Posterior vena cava (tissue), 2 donors: ENCODE measurements at places on chromosomes 2 and 18. TPM values are rescaled to one million over a fixed set of nuclear protein-coding genes. Genes with fewer than 3 reads are reported as not detected.

Gene PPP1R1C
- total RNA-seq: 0.43 TPM

Gene FKBP7
- total RNA-seq: 30.4 TPM

Gene NCKAP1
- total RNA-seq: 187 TPM

Gene CYTIP
- total RNA-seq: 6.3 TPM

Gene WNT10A
- not detected for total RNA-seq

Gene CCDC121
- 4.3 TPM for total RNA-seq

Gene PROC
- not detected for total RNA-seq

Gene PRSS56
- not detected for total RNA-seq

Gene KATNAL2
- total RNA-seq: 3.9 TPM

GRCh38 chr2:230960026-230960425 lies 35.0 kb upstream of the GPR55 start:
- DNase-seq: no peak

DNA sequence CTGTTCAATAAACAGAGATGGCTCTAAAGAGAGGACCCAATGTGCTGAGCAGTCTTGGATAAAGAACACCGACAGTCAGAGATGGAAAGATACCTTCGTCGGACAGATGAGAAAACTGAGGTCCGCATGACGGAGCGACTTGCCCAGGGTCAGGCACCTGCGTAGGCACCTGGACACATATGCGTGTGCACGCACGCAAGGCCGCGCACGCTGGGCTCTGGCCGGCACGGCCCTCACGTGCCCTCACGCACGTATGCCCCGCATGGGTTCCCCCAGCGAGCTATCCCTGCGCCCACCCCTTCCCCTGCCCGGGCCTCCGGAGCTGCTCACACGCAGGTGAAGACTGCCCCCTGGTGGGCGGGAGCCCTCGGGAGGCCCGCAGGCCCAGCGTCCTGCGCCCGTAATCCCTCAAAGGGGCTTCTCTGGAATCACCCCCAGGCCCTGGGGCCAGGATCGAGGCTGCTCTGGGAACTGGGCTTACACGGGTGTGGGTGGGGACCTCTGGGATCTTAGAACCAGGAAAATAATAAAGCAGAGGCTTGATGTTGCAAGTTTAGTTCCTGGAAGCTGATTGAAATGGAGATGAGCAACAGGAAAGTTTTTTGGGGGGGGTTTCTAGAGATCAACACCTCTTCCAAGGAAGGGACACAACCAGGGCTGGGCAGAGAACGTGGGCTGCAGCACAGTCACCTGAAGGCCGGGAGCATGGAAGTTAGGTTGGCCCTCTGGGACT lies 246.3 kb downstream of the TNS1 start:
- peak; percentile 91 for DNase-seq

DNA sequence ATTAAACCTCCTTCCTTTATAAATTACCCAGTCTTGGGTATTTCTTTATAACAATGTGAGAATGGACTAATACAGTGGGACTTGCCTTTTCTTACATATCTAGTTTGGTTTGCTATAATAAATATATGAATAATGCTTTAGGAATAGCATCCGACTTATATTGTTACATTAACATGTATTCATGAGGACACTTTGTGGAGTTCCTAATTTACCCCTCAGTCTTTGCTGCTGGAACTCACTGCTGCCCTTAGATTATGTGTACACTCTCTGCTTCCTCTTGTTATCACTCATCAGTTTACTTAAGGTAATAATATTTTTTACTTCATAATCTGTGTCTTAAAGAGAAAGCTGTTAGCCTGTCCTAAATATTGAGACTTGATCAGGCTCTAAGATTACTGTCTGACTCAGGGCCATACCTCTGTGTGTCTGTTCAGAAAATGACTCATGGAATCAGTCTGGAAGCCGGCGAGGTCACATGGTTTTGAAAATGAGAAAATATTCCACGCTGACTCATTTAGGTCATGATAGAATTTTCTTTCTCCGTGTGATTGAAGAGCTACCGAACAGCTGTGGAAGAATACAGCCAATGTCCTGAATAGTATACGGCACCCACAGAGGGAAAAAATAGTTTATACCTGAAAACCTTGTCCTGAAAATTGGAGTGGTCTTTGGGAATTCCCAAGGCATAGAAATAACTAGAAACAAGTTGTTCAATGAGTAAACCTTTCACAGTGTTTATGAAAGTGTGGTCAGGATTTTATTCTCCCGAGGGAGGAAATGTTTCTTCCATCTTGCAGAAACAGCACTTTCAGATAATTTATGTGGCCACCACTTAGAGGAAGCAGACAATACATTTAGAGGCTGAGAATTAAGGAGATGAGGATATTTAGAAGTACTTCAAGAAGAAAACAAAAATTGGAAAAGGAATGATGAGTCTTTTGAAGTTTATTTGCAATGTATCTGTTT lies 156.4 kb downstream of the DSEL start:
- no peak for DNase-seq

DNA sequence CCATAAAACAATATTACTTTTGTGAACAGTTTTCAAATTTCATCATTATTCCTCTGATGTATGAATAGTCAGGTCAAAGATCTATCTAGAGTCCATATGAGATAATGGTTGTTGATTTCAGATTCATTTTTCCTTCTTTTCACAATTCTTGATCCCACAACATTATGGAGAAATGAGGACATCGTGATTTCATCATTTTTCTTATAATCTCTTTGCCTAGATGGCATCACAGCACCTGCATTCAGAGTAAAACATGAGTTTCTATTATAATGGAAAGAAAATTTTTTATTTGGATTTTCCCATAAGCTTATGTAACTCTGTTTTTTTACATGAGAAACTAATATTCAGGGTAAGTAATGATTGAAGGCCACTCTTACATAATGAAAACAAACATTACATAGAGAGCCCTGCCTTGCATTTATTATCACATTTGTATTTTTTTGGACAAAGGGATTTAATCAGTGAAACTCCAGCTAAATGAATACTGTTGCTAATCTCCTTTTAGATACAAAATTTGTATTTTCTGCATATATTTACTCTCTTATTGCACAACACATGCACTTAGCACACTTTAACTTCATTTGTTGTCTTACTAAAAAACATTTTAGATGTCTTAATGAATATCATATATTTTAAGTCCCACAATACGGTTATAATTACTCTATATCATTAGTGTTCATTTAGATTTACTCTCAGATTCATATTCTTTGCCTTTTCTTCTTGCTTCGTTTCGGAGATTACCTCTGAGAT lies 188.4 kb upstream of the KYNU start:
- no peak for DNase-seq

DNA sequence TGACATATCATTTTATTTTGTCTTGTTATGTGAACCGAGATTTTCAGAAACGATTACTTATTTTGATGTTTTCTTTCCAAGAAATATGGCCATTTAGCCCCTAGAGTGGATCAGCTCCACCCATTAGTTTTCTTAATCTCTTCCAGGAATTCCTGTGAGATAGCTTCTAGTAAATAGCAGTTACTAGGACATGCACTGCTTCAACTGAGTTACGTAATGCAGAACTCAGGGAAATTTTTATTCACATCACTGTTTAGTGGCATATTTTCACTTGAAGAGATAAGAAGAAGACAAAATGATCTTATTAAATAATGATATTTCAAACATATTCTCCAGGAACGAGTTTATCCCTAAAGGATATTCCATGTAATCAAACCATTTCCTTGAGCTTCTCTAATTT lies 573.5 kb upstream of the CNTNAP5 start:
- no peak for DNase-seq

DNA sequence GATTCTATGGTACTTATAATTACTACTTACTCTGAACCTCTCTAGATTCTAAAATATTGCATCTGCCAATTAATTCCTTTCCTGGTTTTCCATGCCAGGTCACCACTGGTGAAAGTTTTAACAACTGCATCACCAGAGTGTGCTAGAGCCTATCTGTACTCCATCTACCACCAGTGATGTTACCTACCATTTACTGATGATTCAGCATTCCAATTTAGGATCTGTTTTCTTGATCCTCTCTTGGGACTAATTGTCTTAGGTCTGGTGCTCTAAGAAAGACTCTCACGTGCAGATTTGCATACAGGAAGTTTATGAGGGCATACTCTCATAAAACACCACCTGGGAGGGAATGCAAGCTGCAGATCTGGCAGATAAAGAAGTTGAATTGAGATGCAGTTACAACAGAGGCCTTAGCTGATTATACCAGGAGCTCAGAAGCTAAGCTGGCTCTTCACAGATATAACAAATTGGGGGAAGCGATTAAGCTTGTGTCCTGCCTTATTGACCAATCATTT lies 347.6 kb upstream of the VRK2 start:
- DNase-seq: no peak

GRCh38 chr2:173881886-173882285 lies 83.3 kb downstream of the SP3 start:
- DNase-seq: no peak

DNA sequence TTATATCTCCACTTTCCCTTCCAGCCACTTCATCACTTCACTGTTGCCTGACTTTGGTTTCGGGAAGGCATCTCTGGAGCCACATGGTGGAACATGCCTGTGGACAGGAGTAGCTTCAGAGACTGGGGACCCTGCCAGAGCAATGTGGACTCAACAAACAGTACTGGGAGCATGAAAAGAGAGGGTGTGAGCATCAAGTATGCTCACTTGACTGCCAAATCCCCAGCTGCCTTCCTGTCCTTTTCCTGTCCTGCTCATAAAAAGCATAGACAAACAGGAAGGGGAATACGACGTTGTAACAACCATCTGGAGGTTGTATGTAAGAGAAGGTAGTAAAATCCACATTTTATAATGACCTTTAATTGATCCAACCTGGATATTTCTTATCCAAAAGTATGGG lies 61.3 kb upstream of the CSRNP3 start:
- DNase-seq: no peak

- DNase-seq: peak; percentile 78
Measured at GRCh38 chr2:85394261-85394681, 15.9 kb downstream of the CAPG start.

DNA sequence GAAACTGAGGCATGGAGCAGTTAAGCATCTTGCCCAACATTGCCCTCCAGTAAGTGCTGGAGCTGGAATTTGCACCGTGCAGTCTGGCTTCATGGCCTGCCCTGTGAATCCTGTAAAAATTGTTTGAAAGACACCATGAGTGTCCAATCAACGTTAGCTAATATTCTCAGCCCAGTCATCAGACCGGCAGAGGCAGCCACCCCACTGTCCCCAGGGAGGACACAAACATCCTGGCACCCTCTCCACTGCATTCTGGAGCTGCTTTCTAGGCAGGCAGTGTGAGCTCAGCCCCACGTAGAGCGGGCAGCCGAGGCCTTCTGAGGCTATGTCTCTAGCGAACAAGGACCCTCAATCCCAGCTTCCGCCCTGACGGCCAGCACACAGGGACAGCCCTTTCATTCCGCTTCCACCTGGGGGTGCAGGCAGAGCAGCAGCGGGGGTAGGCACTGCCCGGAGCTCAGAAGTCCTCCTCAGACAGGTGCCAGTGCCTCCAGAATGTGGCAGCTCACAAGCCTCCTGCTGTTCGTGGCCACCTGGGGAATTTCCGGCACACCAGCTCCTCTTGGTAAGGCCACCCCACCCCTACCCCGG lies 1.3 kb downstream of the PROC start:
- no peak for DNase-seq

DNA sequence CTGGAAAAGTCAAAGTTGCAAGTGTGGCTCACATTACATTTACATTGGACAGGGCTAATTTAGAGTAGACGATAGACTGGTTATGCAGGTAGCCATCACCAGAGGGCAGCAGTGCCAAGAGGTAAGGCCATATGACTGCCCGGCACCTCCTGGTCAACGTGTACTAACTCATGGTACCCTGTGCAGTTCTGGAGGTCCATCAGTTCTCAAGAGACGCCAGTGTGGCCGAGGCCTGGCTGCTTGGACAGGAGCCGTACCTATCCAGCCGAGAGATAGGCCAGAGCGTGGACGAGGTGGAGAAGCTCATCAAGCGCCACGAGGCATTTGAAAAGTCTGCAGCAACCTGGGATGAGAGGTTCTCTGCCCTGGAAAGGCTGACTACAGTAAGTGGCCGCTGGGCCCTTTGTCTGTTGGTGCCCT lies 65.8 kb upstream of the EML6 start:
- DNase-seq: no peak

DNA sequence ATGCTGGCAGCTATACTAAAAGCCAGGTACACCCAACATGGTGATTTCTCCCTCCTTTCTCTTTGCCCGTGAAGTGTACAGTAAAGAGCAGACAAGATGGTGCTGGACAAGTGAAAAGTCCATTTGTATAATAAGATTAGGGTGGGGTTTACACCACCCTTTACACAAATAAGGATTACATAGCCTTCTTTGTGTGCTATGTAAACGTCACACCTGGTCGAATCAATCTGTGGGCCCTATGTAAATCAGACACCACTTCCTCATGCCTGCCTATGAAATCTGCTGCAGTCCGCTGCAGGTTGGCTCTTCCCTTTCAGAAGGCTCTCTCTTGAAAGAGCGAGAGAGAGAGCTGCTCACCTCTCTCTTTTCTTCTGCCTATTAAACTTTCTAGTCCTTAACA lies 1054.3 kb upstream of the SLC39A10 start:
- no peak for DNase-seq

DNA sequence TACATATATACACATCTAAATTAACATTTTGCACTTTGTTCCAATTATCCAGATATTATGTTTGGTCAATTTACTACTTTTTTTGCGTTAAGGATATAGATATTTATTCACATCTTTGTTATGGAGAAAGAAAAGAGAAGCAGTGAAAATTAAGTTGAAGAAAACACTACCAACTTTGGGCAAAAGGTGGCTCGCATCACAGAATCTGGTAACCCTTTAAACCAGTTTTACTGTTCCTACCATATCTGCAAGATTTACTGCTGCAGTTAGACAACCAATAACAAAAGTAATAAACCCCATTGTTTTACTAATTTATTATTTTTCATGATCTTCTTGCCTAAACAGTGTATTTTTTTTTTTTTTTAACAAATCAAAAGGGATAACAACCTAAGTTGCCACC lies 53.6 kb downstream of the SMAD2 start:
- no peak for DNase-seq

DNA sequence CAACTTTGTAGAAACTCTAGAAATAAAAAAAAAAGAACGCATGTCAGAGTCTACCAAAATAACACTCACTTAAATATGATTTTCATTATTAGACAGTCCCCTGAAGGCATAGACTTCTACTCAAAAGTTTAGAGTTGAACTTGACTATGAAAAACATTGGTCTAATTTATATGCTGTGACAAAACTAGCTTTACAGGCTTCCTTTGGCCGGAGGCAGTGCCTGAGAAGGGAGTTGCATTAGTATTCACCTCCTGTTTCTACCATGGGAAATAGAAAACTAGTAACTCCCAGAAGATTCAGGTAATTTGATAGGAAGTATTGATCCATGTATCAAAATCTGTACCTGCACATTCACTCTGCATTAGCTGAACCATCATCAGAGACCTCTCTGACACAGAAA lies 163.4 kb upstream of the NOSTRIN start:
- DNase-seq: no peak

DNA sequence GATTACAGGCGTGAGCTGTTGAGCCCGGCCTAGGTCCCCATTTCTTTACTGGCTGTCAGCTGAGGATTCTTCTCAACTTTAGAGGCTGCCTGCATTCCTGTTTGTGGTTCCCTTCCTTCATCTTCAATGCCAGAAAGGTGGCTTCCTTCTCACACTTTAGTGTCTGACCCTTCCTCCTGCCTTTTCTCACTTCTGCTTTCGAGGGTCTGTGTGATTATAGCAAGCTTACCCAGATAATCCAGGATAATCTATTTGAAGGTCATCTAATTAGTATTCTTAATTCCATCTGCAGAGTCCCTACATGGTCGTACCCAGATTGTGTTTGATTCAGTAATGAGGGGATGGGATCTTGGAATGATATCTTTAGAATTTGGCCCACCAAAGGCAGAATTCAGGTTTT lies 157.4 kb downstream of the TANC1 start:
- no peak for DNase-seq
